Nephron progenitor cell (in vitro differentiated cells): ENCODE measurements at places on chromosomes 4 and X.

- peaks cover 52% of the 10 kb centered on the region for H3K36me3 ChIP-seq
- H3K4me1 ChIP-seq: peaks cover 34% of the 10 kb centered on the region
- H3K27ac ChIP-seq: no peak overlapping the region
- no peak overlapping the region for H3K4me3 ChIP-seq
- no peaks in the 10 kb centered on the region for H3K27me3 ChIP-seq
Observed at GRCh38 chr4:151173871-151174270, 74.4 kb downstream of the RPS3A start.

GRCh38 chrX:128518508-128518907, 466.3 kb upstream of the ACTRT1 start:
- no peak overlapping the region for H3K27ac ChIP-seq
- H3K4me1 ChIP-seq: no peaks in the 10 kb centered on the region
- no peak overlapping the region for H3K4me3 ChIP-seq
- no peaks in the 10 kb centered on the region for H3K27me3 ChIP-seq
- no peak for DNase-seq

DNA sequence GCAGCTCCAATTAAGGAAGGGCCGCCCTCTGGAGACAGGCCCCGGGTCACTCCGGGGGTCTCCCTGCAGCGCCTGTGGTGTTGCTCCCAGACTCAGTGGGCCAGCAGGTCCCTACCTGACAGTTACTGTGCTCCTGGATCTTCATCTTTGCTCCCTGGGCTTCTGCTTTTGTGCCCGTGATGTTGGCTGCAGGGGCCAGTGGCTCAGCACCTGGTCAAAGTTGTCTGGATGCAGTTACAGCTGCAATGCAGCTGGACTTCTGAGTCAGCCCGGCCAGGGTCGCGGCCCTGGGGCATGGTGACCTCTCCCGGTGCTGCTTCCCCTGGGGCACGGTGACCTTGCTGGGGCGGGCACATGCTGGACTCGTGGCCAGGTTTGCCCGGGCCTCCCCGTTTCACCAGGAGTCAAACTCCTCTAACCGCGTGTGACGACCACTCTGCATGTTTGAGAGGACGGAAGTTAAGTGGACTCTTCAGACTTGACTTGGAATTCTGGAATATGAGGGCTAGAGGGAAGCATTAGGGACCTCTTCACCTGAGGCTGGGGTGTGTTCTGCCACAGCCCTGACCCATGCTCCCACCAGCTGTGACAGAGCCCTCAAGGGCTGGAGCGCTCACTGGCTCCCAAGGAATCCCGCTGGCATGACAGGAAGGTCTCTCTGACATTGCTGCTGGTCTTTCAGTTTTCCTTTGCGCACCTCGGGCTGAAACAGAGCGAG, 3.7 kb downstream of the CTAG2 start:
- no peak for DNase-seq
- no peaks in the 10 kb centered on the region for H3K36me3 ChIP-seq
- H3K4me1 ChIP-seq: peaks cover 12% of the 10 kb centered on the region
- no peak overlapping the region for H3K27ac ChIP-seq
- H3K4me3 ChIP-seq: no peak overlapping the region

- H3K4me3 ChIP-seq: no peak overlapping the region
- H3K36me3 ChIP-seq: no peaks in the 10 kb centered on the region
- no peaks in the 10 kb centered on the region for H3K27me3 ChIP-seq
- DNase-seq: no peak
- H3K27ac ChIP-seq: no peak overlapping the region
- peaks cover 13% of the 10 kb centered on the region for H3K4me1 ChIP-seq
Observed at GRCh38 chr4:101279377-101279871, 67.9 kb downstream of the PPP3CA start.

DNA sequence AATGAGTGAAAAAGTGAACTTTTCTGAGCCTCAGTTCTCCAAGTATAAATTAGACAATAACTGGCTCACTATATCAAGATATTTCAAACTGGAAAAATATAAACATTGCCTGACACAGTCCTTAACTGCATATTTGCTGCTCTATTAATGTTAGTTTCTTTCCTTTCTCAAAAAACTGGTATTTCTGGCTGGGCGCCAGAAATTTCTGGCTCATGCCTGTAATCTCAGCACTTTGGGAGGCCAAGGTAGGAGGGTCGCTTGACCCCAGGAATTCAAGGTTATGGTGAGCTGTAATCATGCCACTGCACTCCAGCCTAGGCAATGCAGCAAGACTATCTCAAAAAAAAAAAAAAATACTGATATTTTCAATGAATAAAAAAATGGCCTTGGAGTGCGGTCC, 227.0 kb downstream of the MAGEB17 start:
- no peaks in the 10 kb centered on the region for H3K4me1 ChIP-seq
- H3K27me3 ChIP-seq: no peaks in the 10 kb centered on the region
- DNase-seq: no peak
- no peak overlapping the region for H3K27ac ChIP-seq
- no peak overlapping the region for H3K4me3 ChIP-seq
